ENCODE measurements at places on chromosomes 1 and 21. TPM values are rescaled to one million over a fixed set of nuclear protein-coding genes. Genes with fewer than 3 reads are reported as not detected.

Gene CBR3
- 0.80 TPM for total RNA-seq

Gene KRTAP19-3
- total RNA-seq = 5.0 TPM

- DNase-seq = no peak
Observed at GRCh38 chr21:14591882-14592281, 45.8 kb upstream of the SAMSN1 start.

- DNase-seq = no peak
Observed at GRCh38 chr1:98054786-98055185, 134.0 kb upstream of the DPYD start.

- no peak for DNase-seq
Observed at GRCh38 chr1:11062965-11063401, 3.2 kb upstream of the SRM start.

GRCh38 chr1:221503268-221503667 is 238.6 kb downstream of the DUSP10 start:
- DNase-seq = no peak

- no peak for DNase-seq
Observed at GRCh38 chr1:32144033-32144432, 35.4 kb upstream of the TXLNA start.
